ENCODE measurements at places on chromosomes 2 and 18.

DNA sequence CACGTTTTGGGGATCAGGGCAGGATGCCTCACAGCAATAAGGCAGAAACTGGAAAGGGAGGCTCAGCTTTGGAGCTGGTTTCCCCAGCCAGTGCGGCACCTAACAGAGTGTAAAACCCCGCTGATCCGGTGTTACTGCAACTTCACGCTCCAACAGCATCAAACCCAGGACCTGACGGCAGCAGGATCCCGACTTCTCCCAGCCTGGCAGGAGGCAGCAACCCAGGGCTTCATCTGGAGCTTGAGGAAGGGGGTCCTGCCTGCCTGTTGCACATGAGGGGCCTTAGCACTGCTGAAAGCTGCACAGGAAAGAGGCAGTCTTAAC is 209.8 kb downstream of the MGAT5 start:
- no peak for DNase-seq

- DNase-seq, result no peak
Observed at GRCh38 chr2:233807215-233807865, 29.2 kb downstream of the MROH2A start.

GRCh38 chr2:238290091-238290509 is 1.7 kb upstream of the PER2 start:
- DNase-seq, result peak; percentile 18

DNA sequence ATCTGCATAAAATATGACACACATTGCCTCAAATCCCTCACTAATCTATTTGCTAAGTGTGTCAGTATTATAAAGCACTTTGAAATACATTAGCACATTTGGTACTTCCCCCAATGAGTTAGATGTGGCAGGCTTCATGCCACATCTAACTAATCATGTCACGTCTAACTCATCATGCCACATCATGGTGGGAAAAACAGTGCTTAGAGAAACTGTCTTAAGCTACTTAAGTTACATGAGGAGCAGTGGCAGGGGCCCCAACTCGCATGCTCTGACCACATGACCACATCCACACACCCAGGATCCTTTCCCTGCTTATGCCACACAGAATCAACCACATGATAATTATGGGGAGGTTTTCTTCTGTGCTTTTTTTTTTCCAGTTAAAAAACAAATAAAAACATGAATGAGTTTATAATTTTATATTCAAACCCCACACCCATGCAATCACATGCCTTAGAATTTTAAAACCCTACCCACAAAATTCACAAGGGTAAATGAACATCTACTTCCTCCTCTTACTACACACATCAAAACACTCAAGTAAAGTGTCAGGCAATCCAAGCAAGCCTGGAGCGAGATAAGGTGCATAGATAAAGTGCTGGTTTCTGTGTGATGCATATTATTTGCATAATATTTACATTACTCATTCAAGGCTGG is 1.6 kb downstream of the ABCA12 start:
- DNase-seq, result no peak

GRCh38 chr18:79848579-79849327 is 51.0 kb downstream of the KCNG2 start:
- DNase-seq, result no peak

- no peak for DNase-seq
Observed at GRCh38 chr18:55289775-55290174, 298.2 kb downstream of the TCF4 start.

- DNase-seq, result no peak
Observed at GRCh38 chr2:9693196-9693491, 62.3 kb upstream of the YWHAQ start.

DNA sequence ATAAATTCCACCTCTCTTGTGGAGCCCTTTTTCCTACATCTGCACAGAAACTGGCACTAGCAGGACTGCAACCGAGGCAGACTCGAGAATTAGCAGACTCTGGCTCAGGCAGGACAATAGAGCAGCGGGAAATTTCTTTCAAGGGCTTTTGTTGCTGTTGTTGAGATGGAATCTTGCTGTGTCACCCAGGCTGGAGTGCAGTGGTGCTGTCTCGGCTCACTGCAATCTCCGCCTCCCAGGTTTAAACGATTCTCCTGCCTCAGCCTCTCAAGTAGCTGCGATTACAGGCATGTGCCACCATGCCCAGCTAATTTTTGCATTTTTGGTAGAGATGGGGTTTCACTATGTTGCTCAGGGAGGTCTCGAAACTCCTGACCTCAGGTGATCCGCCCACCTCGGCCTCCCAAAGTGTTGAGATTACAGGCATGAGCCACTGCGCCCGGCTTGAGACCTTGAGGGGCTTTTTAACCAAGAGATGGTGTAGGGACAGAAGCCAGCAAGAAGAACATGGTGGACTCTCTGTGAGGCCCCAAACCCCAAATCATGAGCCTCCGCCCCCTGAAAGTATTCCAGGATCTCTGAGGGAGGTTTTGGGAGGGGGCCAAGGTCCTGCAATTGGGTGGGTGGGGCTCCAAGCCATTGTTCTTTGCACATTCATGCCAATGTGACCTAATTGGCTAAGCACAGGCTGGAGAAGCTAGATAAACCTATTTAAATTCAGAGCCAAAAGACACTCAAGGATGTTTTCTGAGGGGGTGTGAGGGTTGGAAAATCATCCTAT is 68.4 kb upstream of the MSH2 start:
- no peak for DNase-seq

DNA sequence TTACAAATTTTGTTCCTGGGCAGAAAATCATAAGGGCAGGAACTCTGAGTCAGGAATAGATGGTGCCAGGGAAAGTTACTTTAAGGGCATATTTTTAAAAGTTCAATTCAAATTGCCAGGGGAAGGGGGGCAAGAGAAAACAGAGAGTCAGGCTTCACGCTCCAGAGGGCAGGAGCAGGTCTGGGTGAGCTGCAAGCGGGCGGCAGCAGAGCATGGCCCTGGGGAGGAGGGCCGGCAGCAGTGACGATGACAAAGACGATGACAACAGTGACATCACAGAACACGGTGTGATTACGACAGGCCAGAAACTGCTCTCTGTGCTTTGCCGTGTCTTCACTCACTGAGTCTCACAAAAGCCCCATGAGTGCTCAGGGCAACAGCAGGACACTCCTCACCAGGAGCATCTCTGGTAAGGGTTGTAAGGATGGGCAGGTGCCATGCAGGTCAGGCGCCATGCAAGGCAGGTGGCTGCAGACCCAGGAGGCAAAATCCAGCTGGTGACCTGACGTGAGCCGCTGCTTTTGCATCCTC is 23.3 kb downstream of the CHST10 start:
- DNase-seq, result no peak

- DNase-seq, result no peak
Observed at GRCh38 chr2:157127249-157128012, 130.1 kb upstream of the GALNT5 start.

GRCh38 chr2:20167356-20167755 is 57.6 kb downstream of the SDC1 start:
- DNase-seq, result no peak

DNA sequence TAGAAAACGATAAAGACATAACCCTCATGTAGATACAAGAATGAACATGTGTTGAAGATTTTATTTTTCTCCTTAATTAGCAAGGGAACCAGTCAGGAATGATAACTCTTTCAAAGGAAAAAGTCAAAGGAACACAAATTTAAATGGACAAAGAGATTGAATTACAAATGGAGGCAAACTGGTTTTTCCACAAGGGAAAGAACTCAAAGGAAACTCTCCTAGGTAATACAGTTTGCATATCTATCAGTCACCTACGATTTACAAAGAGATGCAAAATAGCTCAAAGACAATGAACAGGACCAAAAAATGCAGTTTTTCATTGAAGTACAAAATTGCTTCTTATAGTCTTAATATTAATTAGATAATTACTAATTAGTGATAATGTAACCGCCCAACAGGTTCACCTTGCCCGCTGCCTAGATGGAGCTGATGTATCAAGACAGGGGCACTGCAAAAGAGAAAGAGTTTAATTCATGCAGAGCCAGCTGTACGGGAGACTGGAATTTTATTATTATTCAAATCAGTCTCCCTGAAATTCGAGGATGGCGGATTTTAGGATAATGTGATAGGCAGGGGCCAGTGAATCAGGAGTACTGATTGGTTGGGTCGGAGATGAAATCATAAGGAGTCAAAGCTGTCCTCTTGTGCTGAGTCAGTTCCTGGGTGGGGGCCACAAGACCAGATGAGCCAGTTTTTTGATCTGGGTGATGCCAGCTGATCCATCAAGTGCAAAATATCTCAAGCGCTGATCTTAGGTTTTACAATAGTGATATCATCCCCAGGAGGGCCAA is 151.0 kb downstream of the TMEM17 start:
- DNase-seq, result no peak

- no peak for DNase-seq
Observed at GRCh38 chr2:85329181-85329651, 1.4 kb upstream of the TGOLN2 start.

GRCh38 chr2:216930716-216931115 is 70.9 kb upstream of the TNP1 start:
- DNase-seq, result no peak

- no peak for DNase-seq
Observed at GRCh38 chr2:86054535-86055082, 51.1 kb downstream of the POLR1A start.

- no peak for DNase-seq
Observed at GRCh38 chr2:226831266-226831665, 4.6 kb upstream of the RHBDD1 start.

GRCh38 chr18:51064256-51064655 is 34.2 kb downstream of the SMAD4 start:
- no peak for DNase-seq

- no peak for DNase-seq
Observed at GRCh38 chr18:77341527-77342325, 92.1 kb downstream of the GALR1 start.

- peak; percentile 47 for DNase-seq
Observed at GRCh38 chr2:219352448-219353023, 20.0 kb upstream of the RESP18 start.

- DNase-seq, result no peak
Observed at GRCh38 chr2:205629091-205629776, 53.1 kb upstream of the NRP2 start.

- no peak for DNase-seq
Observed at GRCh38 chr2:55096586-55096985, 46.3 kb upstream of the RTN4 start.

GRCh38 chr18:56248610-56249235 is 389.7 kb downstream of the TXNL1 start:
- DNase-seq, result no peak

DNA sequence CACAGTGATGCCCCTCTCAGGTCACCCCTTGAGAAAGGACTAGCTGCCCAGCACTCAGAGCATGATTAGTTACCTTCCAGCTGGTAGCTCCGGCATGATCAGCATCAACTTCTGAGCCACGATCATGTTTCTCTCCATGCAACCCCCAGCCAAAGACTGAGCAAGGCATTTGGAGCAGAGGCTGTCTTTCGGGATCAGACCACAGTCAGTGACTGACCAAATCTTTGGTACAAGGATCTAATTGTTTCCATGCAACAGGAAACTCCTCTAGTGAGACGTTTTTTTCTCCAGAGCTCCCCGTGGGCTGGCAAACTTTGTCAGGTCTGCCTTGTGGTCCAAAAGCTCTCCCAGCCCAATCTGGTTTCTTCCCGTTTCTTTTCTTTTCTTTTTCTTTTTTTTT is 244.3 kb downstream of the METTL4 start:
- no peak for DNase-seq

DNA sequence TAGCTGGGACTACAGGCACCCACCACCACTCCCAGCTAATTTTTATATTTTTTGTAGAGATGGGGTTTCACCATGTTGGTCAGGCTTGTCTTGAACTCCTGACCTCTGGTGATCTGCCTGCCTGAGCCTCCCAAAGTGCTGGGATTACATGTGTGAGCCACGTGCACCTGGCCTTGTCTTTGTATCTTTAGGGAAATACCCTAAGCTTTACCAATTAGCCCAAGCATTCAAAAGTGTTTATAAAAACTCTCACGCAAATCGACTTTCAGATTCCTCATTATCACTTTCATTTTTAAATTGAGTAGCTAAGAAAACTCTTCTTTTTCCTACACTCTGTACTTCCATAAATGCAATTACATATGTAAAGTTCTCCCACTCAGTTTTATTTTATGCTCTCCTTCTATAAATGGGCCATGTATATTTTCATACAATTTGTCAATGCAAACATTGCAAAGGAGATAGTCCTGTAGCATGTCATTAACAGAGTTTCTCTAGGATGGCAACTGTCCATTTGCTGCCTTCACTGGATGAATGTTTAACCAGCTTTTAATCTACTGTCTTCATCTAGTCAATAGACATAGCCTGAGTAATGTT is 326.2 kb upstream of the LRATD1 start:
- DNase-seq, result no peak

DNA sequence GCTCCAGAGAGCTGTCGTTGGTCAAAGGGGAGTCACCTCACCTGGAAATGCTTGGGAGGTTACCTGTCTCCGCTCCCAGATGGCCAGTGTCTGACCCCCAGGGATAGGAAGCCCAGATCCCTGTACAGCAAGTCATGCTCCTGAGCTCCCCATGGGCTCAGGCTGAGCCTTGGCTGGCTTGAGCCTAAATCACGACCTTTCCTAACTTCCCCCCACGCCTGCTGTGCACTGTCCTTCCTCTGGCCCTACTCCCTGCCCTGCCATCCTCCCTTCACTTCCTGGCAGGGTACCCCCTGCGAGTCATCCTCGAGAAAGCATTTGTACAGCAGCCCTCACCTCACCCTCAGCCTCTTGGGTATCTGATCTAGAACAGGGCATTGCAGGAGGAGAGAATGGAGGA is 9.2 kb upstream of the HDAC4 start:
- no peak for DNase-seq

DNA sequence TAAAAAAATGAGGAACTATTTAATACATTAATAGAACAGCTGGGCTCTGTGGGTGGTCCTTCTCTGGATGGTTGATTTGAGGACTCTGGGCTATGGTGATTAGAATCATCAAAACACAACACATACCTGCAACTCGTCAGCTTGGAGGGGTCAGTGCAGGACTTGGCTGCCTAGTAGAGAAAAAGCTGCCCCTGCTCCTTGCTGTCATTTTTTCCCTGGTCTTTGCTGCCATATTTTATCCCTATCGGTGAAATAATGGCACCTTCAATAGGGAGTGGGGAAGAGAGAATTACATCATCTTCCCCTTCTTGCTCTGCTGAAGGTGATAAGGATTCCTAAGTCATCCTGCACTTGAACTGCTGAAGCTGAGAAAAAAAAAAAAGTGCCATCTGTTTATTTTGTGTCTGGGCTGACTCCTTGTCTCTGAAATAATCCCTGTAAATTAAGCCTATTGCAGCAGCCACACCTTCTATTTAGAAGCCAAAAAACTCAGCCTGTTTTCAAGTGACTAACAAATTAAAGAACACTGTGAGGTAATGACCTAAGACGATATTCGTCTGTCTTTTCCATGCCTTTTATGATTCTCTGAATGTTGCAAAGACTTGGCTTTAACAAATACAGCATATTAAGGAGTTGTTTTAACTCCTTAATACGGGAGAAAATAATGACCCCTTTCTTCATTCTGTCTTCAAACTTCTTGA is 89.3 kb downstream of the ACVR1 start:
- DNase-seq, result no peak

DNA sequence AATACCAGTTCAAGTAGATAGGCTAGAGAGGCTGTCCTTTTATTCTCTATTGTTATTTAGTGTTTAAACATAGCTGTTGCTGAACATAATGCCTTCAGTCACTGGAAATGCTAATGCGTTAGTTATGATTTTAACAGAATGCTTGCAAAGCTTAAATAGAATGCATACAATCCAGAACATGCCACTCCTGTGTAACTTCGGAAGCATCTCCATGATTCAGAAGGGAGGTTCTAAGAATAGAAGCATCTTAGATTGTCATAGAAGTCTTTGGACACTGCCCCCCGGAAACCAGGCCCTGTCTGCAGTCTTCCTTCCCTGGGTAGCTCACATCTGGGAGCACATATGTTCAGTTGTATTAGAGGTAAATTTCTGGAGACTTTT is 73.2 kb downstream of the ZNF532 start:
- no peak for DNase-seq

- no peak for DNase-seq
Observed at GRCh38 chr2:178863130-178863855, 56.1 kb upstream of the TTN start.

Measured in effector CD4-positive, alpha-beta T cell (primary cell).